ENCODE measurements at places on chromosomes 11 and 22. TPM values are rescaled to one million over a fixed set of nuclear protein-coding genes. Genes with fewer than 3 reads are reported as not detected.

The ZNF74 gene
- total RNA-seq, result 6.9 TPM

The OR56A1 gene
- 0.02 TPM for total RNA-seq

The TP53AIP1 gene
- total RNA-seq, result 1.5 TPM

The CREB3L1 gene
- 10.7 TPM for total RNA-seq

The NAALADL1 gene
- 33.7 TPM for total RNA-seq

The TEX54 gene
- total RNA-seq, result not detected

The TNNT3 gene
- 5.7 TPM for total RNA-seq

The ART5 gene
- total RNA-seq, result 3.8 TPM

The PPP2R5B gene
- 12.2 TPM for total RNA-seq

The MRGPRE gene
- total RNA-seq, result not detected

The MOB2 gene
- 30.2 TPM for total RNA-seq

The KRTAP5-1 gene
- not detected for total RNA-seq

The PHLDA2 gene
- total RNA-seq, result 1.8 TPM

The HOATZ gene
- total RNA-seq, result 1.7 TPM

The TTLL1 gene
- 10.0 TPM for total RNA-seq

The RHBDD3 gene
- total RNA-seq, result 19.4 TPM

The PI4KA gene
- total RNA-seq, result 96.4 TPM

The GRAP2 gene
- total RNA-seq, result 1.5 TPM

The SYT13 gene
- total RNA-seq, result 0.13 TPM

The CCDC87 gene
- 0.46 TPM for total RNA-seq

The RAB38 gene
- 4.3 TPM for total RNA-seq

The NDUFA6 gene
- 40.5 TPM for total RNA-seq

The YPEL1 gene
- total RNA-seq, result 11.4 TPM

The CELSR1 gene
- 0.78 TPM for total RNA-seq

The RFPL3 gene
- total RNA-seq, result not detected

The PARVA gene
- 102 TPM for total RNA-seq

The CCDC157 gene
- 3.8 TPM for total RNA-seq

The HSPB2 gene
- 3.3 TPM for total RNA-seq

The OR8G5 gene
- total RNA-seq, result not detected

The SNX15 gene
- 29.6 TPM for total RNA-seq

The RAB3IL1 gene
- 60.9 TPM for total RNA-seq

The SMDT1 gene
- 130 TPM for total RNA-seq

The SMTNL1 gene
- total RNA-seq, result not detected

The FDX1 gene
- 15.3 TPM for total RNA-seq

The KRTAP5-9 gene
- not detected for total RNA-seq

The RCOR2 gene
- 0.12 TPM for total RNA-seq

The PRPF19 gene
- 44.1 TPM for total RNA-seq

The OR51I2 gene
- total RNA-seq, result not detected

The TRIM48 gene
- total RNA-seq, result not detected

The ANO9 gene
- total RNA-seq, result 1.2 TPM

The CCDC73 gene
- 1.6 TPM for total RNA-seq

The BTBD18 gene
- total RNA-seq, result not detected

The PANX3 gene
- total RNA-seq, result not detected

Measured in ovary (tissue), 10 donors.